ENCODE measurements at places on chromosomes 2 and 18.

- no peak for DNase-seq
Measured at GRCh38 chr2:183718246-183718645, 594.0 kb downstream of the NUP35 start.

- DNase-seq, result no peak
Measured at GRCh38 chr2:210938228-210938627, 381.8 kb downstream of the CPS1 start.

DNA sequence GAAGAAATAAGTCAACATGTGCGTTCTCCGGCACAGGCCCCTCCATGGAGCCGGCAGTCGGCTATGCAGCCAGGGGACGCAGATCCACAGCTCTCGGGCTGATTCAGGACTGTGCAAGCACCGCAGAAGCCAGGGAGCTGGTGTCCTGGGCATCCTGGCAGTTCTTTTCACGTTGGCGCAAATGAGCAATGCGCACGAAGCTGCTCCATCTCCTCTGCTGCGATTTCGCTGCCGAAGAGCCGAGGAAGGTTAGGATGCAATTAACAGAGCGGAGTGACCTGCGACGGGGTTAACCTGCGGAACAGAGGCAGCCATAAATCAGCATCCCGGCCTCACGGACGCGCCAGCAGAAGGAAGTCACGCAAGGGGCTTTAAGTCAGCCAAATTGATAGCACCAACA, 107.1 kb upstream of the POU3F3 start:
- no peak for DNase-seq

GRCh38 chr2:75475976-75476375, 84.8 kb downstream of the EVA1A start:
- no peak for DNase-seq

DNA sequence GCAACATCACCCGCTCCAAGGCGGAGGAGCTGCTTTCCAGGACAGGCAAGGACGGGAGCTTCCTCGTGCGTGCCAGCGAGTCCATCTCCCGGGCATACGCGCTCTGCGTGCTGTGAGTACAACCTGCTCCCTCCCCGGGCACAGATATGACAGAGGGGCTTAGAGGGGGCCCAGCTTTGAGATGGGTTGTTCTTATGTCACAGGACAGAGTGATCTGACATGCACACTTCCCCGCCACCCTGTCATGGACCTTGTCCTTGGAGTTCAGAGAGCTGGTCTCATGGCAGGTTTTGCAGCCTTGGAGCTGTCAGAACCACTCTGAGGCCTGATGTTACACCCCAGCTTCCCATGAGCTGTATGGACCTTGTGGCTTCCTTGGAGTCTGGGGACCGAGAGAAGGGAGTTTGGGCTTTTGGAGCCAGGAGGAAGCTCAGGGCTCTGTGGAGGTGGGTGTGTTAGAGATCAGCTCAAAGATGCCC, 398 bp downstream of the INPP5D start:
- no peak for DNase-seq

DNA sequence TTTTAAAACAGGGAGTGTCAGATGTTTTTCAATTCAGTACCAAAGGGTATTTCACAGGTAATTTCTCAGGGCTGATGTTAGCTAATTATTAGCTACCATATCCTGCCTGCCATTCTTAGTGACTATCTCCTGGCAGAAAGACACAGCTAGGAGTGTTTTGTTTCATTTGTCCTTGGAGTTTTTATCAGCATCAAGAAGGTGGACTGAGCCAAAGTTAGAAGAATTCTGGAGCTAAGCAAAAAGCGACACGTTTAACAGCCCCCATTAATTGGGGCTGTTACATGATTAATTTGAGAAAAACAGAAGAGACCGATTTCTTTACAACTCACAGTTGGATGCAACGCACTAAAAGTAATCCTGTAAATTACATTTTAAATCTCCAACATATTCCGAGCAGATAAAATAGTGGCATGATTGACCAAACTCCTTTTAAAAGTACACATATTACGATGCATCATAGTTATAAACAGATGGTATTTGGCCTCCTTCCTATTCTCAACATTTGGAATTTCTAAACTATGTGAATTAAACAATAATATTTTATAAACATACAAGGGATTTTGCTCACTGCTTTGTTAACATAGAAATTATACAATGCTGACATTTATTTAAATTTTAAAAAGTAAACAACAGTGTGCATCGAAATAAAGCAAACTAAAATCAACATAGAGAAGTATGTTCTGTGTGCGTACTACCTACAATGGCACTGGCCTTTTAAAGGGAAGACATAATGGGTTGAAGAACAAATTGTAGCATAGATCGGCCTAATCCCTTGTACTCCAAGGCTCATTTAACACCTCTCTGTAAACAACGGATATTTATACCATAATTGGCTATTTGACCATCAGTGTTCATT, 585.1 kb downstream of the ZEB2 start:
- DNase-seq, result no peak

GRCh38 chr2:98643496-98644100, 35.2 kb downstream of the UNC50 start:
- DNase-seq, result no peak

GRCh38 chr2:1738646-1739302, 5.5 kb downstream of the PXDN start:
- no peak for DNase-seq

DNA sequence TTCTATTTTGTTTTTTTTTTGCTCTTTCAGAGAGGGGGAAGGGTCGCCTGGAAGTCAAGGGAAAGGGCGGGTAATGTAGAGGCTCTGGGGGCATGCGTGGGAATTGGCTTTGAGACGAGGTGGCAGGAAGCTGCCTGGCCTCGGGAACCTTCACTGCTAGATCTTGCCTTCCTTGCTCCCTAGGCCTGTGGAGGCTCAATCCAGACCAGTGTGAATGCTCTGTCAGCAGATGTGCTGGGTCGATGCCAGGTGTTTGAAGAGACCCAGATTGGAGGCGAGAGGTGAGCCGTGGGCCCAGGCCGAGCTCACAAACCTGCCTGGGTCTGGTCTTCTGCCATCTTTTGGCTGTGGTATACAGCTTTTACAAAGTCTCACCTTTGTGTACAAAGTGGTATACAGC, 15.5 kb downstream of the CCT7 start:
- DNase-seq, result no peak

DNA sequence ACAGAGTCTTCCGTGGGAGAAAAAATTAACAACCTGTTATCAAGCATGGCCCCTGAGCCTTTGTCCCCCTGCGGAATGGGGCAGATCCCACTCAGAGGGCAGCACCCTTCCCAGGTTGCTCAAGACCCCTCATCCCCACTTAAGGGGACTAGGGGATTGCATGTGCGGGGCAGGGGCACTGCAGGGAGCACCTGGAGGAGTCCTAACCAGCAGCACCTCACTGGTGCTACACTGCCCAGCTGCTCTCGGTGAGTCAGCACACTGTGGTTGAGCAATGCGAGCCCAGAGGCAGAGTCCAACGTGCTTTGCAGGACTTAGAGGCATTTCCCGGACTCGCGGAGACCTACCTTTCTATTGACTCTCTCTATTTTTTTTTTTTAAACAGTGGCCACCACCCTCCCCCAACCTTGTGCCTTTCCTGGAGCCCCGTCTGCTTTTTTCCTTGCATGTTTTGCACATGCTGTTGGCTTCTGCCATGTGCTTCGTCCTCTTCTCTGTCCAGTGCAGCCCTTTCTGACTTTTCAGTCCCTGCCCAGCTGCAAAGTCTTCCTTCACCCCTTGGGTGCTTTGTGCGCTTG, 74.0 kb downstream of the IL1R2 start:
- DNase-seq, result no peak

DNA sequence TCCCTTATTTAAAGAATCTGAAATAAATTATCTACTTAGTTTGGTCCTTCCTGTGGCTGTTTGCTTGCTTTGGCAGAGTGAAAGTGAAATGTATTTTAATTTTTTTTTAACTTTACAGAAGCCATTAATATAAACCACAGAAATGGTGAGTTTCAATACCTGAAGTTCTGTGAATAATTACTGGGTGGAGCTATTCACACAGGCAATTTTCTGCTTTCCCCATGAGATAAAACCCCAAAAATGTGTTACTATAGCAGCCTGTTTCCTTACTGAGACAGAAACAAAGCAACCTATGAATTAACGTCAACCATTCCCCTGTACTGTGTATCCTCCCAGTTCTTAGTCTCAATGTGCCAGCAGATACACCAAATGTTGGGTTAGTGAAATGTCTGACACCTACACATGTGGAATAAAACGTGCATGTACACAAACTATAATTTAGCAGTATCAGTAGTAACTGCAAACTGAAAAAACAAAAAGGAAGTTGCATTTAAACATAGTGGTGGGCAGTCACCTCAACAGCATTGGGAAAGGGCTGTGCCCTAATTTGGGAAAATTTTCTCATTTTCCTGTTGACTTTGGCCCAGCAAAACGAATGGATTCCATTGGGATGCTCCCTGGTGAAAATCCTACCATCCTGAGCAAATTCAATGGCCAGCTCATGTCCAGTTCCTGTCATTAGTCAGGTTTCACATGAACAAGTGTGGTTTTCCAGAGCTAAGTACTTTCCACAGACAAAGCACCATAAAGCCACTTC, 73.1 kb upstream of the RMDN2 start:
- no peak for DNase-seq

- DNase-seq, result no peak
Measured at GRCh38 chr2:64963719-64964118, 25.5 kb upstream of the SLC1A4 start.

DNA sequence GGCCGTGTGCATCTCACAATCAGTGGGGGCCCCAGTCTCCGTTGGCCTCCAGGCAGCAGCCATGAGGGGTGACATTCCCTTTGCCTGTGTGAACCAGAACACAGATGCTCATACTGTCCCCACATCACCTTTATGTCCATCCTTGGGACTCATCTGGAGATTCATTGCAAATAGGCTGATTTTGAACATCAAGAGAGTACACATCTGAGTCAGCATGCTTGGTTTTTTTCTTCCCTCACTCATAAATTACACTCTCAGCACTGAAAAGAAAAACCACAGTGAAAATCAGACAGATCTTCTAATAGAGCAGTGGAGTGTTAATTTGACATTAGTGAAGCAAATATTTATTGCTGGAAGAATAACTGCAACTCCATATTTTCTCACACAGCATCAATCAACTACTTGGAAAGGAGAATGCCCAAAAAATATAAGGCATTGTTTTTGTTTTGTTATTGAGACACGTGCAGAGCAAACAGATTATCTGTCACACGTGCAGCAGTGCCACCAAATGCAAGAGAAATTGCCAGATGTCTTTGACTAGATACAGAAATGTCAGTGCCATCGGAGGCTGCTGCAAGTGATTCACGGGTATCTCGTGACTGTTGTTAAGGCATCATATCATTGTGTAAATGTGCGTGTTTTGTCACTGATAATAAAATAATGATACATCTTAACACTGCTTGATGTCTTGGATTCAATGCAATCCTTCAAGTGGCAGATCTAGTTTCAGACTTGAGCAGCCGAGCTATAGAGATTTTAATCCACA, 10.9 kb downstream of the APCDD1 start:
- DNase-seq, result no peak

DNA sequence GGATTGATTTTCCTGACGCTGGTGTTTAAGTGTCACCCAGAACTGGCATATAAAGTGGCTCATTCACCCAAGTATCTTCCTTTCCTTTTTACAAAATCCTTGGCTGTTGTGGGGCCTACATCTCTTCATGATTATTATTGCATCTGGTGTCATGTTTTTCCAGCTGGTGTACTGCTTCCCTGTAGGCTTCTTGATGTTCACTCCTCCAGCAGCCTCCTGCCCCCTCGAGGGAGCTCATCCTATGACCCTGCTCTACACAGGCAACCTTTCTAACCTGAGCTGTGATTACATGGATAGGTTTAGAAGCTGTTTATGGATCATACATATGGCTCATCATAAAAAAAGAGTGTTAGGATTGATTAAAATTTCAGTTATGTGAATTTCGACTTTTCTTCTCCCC, 12.4 kb upstream of the AGPS start:
- DNase-seq, result no peak

DNA sequence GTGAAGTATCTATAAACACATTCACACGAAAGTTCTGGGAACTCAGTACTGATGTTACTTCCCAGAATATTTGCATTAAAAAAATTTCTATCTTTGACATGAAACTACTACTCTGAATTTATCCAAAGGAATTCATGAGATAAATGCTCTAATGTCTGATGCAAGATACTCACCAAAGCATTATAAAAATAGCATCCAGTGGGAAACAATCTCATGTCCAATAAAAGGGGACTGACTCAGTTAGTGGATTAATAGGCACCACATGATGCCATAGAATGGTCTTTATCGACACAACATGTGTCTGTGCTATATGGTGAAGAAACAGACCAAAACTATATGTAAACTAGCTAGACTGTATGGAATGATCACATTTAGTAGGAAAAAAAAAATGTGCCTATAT, 33.9 kb downstream of the LAMA3 start:
- DNase-seq, result no peak

DNA sequence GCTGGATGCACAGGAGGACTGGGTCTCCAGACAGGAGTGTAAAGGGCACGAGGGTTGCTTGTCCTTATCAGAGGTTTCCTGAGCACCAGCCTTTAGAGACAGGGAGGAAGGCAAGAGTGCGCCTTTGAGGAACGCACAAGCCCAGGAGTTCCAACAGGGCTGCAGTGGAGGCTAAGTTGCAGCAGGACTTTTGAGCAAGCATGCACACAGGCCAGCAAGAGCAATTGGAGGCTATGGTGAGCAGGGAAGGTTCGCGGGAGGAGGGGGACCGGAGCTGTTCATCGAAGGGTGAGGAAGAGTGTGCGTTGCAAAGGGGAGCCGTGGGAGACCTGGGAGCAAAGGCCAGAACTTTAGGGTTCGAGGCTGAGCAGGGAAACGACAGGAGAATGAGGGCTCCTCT, 2.2 kb upstream of the ATOH8 start:
- no peak for DNase-seq

DNA sequence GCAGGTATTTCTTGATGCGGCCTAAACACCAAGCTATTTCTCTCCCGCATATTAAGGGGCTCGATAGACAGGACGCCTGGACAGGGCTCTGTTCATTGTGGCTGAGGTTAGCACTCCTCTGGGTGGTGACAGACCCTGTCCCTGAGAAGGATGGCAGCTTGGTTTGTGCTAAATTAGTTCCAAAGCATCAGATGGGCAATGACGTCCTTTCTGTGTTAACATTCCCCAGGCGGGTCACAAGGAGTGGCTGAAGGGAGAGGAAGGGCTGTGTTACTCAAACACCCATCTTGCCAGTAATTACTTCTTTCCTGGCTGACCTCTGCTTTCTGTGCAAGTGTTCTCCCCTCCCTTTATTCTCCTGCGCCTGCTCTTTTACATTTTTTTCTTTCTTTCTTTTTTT, 75.0 kb downstream of the TMEM247 start:
- DNase-seq, result no peak

DNA sequence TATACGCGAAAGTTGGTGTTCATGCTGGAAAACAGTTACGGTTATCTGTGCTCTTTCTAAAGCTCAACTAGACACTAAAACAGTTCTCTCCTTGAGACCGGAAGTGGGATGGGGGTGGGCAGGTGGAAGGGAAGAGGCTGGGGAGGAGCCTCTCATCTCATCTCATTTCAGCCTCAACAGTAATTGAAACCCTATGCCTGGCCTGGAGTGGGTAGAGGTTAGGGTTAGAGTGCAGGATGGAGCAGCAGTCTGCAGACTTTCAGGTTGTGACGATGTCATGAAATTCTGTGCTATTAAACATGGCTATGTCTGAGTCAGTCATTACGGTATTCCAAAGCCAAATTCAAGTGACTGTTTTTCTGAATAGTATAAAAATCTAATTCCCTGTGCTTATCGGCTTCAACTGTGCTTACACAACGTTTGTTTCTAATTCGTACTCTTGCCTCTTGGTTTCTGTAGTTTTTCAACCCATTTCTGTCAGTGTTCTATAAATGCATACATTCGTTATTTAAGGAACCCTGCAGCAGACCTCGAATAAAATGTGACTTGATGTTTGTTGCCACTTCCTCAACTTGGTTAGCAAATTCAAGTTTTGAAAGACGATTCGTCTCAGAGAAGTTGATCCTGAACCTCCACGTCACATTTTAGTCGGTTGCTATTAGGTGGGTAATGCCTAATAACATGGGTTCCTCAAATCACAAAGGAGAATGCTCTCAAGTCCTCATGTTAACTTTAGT, 75.8 kb upstream of the TCF7L1 start:
- no peak for DNase-seq
